HFFc6 (cell line): ENCODE measurements at places on chromosomes 13 and 19. TPM values are rescaled to one million over a fixed set of nuclear protein-coding genes. Genes with fewer than 3 reads are reported as not detected.
A peak's percentile ranks its signal among the peaks of the same experiment; 100 is the strongest.

The CGB7 gene
- 0.24 to 2.2 TPM (median 0.86 TPM) in 3 replicates for total RNA-seq

The TNFSF9 gene
- 0.59 to 3.7 TPM (median 0.66 TPM) in 3 replicates for total RNA-seq

The KLK2 gene
- total RNA-seq: not detected in 3 replicates

The PLPP2 gene
- total RNA-seq: 3.5 to 15.5 TPM (median 14.9 TPM) in 3 replicates

The ZNF224 gene
- 10.4 to 11.3 TPM (median 11.1 TPM) in 3 replicates for total RNA-seq

The ZGLP1 gene
- total RNA-seq: 1.6 to 3.7 TPM (median 2.6 TPM) in 3 replicates

The JUND gene
- 68.3 to 92.6 TPM (median 78.4 TPM) in 3 replicates for total RNA-seq

DNA sequence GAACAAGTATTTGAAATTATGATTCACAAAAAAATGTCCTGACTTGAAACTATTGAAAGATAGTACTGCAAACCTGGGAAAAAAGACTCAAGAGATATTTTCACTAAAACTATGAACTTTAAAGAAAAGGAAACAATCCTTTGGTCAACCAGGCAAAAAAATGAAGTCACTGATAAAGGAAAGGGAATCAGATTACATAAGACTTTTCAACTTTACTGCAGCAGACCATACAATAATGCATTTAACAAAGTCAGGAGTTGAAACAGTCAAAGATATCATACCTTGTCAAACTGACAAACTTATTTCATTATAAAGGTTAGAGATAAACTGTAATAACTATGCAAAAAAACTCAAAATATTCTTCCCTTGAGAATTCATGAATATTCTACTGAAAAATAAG, 361.6 kb downstream of the DLEU7 start:
- H3K27ac ChIP-seq: no peak overlapping the region
- H3K4me3 ChIP-seq: no peak overlapping the region
- no peaks in the 10 kb centered on the region for H3K4me1 ChIP-seq
- H3K27me3 ChIP-seq: peaks cover 7% of the 10 kb centered on the region

DNA sequence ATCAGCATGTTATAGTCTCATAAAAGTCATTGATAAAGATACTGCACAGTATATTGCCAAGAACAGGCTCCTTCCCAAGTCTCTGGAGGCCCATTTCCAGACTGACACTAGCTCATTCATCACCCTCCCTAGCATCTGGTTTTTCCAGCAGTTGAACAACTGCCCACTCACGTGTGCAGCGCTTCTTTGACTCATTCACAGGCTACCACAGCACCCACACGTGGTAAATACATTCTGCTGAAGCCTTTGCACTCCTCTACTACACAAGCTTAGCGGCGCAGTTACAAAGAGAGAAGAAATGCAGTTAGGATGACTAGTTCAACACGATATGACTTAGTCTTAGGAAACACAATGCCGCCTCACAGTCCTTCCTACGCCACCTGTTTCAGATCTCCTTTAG, 87.7 kb downstream of the DOCK9 start:
- DNase-seq: peak; percentile 88
- 0 out of 2 replicates have a peak overlapping the region, but pooled peaks have one; percentile 22 for H3K4me3 ChIP-seq
- no peaks in the 10 kb centered on the region for H3K27me3 ChIP-seq
- H3K36me3 ChIP-seq: no peaks in the 10 kb centered on the region; the same call in 1 of the 2 replicates
- H3K27ac ChIP-seq: peak overlapping the region; percentile 44
- peaks cover 25% of the 10 kb centered on the region for H3K4me1 ChIP-seq

GRCh38 chr13:79548902-79549301, 67.9 kb downstream of the NDFIP2 start:
- peaks cover 13% of the 10 kb centered on the region for H3K4me1 ChIP-seq
- H3K36me3 ChIP-seq: no peaks in the 10 kb centered on the region
- H3K27ac ChIP-seq: no peak overlapping the region
- peak; percentile 13 for DNase-seq

DNA sequence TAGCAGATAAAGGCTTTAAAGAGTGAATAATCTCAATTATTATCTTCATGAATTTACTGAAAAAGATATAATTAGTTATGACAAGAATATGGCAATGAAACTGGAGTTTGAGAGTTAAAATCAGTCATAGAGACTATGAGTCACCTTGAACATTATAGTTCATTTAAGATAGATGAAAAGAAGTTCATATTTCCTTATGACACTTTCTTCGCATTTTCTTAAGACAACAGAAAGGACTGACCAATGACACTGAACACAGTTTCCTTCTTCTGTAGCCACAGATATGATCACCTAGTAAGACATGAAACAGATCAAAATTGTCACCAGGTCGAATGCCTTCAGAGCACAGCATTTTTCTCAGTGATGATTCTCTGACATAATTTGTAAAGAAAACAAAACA, 202.1 kb downstream of the KLF12 start:
- H3K36me3 ChIP-seq: peaks cover 13% of the 10 kb centered on the region
- peaks cover 48% of the 10 kb centered on the region for H3K4me1 ChIP-seq
- H3K27me3 ChIP-seq: no peaks in the 10 kb centered on the region
- no peak overlapping the region for H3K27ac ChIP-seq
- no peak overlapping the region for H3K4me3 ChIP-seq

GRCh38 chr19:44754750-44755080, 6.2 kb downstream of the BCL3 start:
- peaks cover 2% of the 10 kb centered on the region; the same call in 1 of the 2 replicates for H3K27me3 ChIP-seq
- peaks cover 60% of the 10 kb centered on the region for H3K4me1 ChIP-seq
- H3K36me3 ChIP-seq: peaks cover 20% of the 10 kb centered on the region
- H3K4me3 ChIP-seq: peak overlapping the region; percentile 84

DNA sequence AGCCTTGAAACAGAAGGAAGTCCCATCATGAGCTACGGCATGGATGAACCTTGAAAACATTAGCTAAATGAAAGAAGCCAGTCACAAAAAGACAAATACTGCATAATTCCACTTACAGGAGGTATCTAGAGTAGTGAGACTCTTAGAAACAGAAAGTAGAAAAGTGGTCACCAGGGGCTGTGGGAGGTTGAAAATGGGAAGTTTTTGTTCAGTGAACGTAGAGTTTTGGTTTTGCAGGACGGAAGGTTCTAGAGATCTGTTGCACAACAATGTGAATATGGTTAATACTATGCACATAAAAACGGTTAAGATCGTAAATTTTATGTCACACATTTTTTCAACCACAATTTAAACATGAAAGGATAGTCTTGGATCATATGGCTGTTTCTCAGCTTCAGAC, 11.9 kb upstream of the SLC10A2 start:
- DNase-seq: no peak
- no peaks in the 10 kb centered on the region; the same call in 1 of the 2 replicates for H3K27me3 ChIP-seq
- no peaks in the 10 kb centered on the region for H3K4me1 ChIP-seq
- H3K27ac ChIP-seq: no peak overlapping the region

GRCh38 chr19:4482721-4483364, 10.7 kb downstream of the HDGFL2 start:
- DNase-seq: no peak
- peaks cover 19% of the 10 kb centered on the region for H3K36me3 ChIP-seq
- no peaks in the 10 kb centered on the region for H3K4me1 ChIP-seq
- no peak overlapping the region for H3K4me3 ChIP-seq

DNA sequence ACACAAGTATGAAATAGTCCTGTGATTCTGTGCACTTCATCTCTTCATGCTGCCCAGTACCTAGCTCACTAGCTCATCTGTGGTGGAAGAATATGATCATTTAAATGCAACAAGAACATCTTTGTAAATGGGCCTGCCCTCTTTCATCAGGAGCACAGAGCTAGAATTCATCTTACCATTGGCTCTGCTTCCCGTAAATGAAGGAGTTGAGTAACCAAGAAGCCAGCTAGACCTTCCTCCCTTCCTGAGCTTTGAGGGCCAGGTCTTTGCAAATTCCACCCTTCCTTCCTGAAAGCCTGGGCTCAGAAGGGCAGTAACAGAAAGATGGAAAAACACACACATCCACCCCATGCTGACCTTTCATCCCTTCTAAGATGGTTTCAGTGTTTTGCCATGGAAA, 82.0 kb downstream of the FRY start:
- H3K4me1 ChIP-seq: no peaks in the 10 kb centered on the region
- H3K27me3 ChIP-seq: no peaks in the 10 kb centered on the region
- H3K4me3 ChIP-seq: no peak overlapping the region
- DNase-seq: no peak
- H3K27ac ChIP-seq: no peak overlapping the region

DNA sequence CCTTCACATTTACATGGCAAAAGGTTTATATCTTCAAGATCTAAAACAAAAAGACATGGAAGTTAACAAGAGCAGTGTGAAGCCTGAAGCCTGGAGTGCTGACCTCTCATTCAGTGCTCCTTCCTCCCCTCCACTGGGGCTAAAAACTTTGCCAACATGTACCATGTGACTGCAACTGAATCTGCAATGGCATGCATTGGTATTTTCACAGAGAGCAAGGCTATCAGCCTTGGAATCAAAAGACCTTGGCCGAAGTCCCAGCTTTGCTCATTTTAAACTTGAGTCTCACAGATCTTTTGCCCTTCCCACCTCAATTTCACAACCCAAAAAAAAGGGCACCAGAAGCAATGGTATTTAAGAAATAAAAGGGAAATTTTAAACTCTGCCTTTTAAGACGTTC, 325.1 kb downstream of the DCT start:
- no peak overlapping the region for H3K4me3 ChIP-seq
- H3K36me3 ChIP-seq: no peaks in the 10 kb centered on the region
- DNase-seq: peak; percentile 52

DNA sequence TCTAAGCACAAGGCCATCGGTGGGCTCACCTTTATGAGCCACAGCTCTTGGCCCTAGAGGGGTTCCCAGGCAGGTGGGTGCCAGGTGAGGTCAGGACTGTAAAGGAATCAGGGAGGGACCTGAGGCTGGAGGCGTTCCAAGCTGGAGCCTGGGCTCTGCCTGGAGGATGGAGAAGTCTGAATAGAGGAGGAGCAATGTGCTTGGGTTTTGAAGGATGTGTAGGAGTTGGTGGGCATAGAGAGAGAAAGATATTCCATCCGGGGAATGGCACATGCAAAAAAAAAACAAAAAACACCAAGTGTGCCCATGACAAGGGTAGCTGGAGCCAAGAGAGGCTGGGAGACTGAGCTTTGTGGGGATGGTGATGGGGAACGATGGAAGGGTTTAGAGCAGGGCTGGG, 2.4 kb downstream of the GRIN3B start:
- H3K4me3 ChIP-seq: no peak overlapping the region
- H3K4me1 ChIP-seq: no peaks in the 10 kb centered on the region
- no peak for DNase-seq
- peaks cover 14% of the 10 kb centered on the region for H3K27me3 ChIP-seq
- no peaks in the 10 kb centered on the region for H3K36me3 ChIP-seq

DNA sequence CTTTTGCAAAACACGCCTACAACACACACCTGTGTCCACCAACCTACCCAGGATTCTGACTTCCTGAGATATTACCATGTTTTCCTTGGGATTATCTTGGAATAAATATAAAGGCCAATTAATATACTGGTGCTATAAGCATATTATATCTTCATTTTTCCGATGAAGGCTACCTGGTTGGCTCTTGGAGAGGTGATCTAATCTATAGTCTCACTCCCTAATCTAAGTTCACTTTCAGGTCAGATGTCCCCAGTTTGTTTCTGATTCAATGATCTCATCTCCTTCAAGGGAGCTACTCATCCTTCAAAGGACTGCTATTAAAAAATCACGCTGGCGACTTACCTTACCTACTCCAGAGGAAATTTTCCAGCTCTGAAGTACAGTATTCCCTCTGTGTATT, 517.5 kb downstream of the KLF5 start:
- H3K36me3 ChIP-seq: no peaks in the 10 kb centered on the region
- H3K4me1 ChIP-seq: peaks cover 19% of the 10 kb centered on the region; the same call in 1 of the 2 replicates
- no peak overlapping the region for H3K27ac ChIP-seq
- H3K4me3 ChIP-seq: no peak overlapping the region
- H3K27me3 ChIP-seq: peaks cover 3% of the 10 kb centered on the region; the same call in 1 of the 2 replicates

GRCh38 chr13:50990065-50990817, 80.7 kb downstream of the RNASEH2B start:
- H3K27me3 ChIP-seq: peaks cover 19% of the 10 kb centered on the region
- no peak overlapping the region for H3K27ac ChIP-seq
- H3K36me3 ChIP-seq: no peaks in the 10 kb centered on the region
- peaks cover 18% of the 10 kb centered on the region for H3K4me1 ChIP-seq
- no peak for DNase-seq

- no peak for DNase-seq
- H3K36me3 ChIP-seq: no peaks in the 10 kb centered on the region
- H3K4me1 ChIP-seq: peaks cover 10% of the 10 kb centered on the region
- no peak overlapping the region for H3K4me3 ChIP-seq
- no peak overlapping the region for H3K27ac ChIP-seq
- H3K27me3 ChIP-seq: peaks cover 10% of the 10 kb centered on the region; the same call in 1 of the 2 replicates
These were observed 130.6 kb downstream of the DLEU7 start for GRCh38 chr13:50712881-50713280.
